Activated naive CD4-positive, alpha-beta T cell (primary cell): ENCODE measurements at places on chromosomes 11 and 22.

DNA sequence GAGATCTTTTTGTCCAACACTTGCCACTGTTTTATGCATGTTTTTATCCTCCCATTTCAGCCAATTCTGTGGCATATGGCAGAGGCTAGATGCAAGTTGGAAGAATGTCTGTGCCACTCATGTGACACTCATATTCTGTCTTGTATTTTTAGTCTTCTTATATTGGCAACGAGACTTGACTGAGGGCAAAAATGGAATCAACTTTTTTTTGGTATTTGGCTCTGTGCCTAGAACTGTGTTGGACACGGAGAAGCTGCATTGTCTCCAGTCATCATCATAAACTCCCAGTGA lies 1.7 kb upstream of the FZD4 start:
- no peak for DNase-seq

GRCh38 chr11:65216830-65217229 lies 35.1 kb downstream of the CAPN1 start:
- no peak for DNase-seq

- no peak for DNase-seq
These were observed 56.6 kb upstream of the SLC22A12 start for GRCh38 chr11:64534391-64534801.

- DNase-seq: no peak
These were observed 1.5 kb downstream of the PANX3 start for GRCh38 chr11:124612567-124613246.

DNA sequence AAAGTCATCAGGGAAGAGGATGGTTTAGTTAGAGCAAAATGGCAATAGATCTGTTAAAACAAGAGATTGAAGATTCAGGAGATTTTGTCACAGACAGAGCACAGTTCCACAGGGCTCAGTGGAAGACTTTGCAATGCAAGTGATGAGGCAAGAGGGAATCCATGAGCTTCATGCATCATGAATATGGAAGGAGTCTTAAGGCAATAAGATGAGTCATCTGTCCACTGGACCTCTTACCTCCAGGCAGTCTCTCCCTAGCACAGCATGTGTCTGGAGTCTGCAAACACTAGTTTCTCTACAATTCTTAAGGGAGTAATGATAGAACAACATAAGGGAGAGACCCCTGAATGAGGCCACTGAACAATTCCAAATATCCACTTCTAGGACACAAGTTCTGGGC lies 245.7 kb downstream of the NXPE2 start:
- no peak for DNase-seq

DNA sequence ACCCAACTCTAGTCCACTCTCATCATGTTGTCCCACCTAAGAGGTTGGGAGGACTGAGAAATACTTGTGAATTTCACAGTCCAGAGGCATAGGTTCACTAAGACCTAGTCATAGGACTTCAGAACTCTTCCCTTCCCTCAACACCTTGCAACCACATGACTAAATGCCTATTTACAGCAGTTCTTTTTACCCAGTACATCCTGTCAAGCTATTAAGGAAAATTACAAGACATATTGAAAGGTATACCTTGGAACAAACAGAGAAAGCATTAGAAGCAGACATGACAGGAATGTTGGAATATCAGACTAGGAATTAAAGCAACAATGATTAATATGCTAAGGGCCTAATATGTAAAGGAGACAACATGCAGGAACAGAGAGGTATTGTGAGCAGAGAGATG lies 563.8 kb upstream of the LRRC4C start:
- no peak for DNase-seq

DNA sequence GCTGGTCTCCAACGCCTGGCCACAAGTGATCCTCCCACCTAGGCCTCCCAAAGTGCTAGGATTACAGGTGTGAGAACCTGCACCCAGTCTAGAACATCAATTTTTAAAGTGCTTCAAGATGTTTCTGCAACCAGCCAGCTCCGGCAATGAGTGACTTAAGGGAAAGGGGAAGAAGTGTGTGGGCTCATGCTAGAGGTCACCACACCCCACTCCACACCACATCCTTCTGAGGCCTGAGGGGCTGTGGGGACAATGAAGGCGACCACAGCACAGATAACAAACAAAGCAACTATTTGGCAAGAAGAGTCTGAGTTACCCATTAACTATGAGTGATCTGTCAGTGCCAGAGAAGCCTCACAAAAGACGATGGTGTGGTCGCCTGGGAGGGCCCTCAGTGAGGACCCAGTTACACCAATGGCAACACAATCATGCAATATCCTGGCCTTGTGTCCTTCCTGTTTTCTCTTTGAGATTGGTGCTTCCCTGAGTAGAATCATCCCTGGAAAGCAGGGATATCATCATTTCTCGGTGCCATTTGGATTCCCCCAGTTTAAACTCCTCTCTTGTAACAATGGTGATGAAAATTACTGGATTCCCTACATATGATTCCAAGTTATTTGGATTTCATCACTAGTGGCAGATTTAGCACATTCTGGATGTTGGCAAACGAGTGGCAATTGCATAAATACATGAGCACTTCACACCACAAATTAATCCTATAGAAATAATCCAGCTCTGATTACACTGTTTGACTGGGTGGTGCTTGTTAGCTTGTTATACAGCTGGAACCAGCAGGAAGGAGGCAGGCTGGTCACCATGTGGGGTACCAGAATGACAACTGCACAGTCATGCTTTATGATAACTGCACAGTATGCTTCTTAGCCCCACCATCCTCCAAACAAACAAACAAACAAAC lies 18.4 kb downstream of the ABTB2 start:
- no peak for DNase-seq

GRCh38 chr22:31253949-31254348 lies 38.3 kb downstream of the PIK3IP1 start:
- no peak for DNase-seq

DNA sequence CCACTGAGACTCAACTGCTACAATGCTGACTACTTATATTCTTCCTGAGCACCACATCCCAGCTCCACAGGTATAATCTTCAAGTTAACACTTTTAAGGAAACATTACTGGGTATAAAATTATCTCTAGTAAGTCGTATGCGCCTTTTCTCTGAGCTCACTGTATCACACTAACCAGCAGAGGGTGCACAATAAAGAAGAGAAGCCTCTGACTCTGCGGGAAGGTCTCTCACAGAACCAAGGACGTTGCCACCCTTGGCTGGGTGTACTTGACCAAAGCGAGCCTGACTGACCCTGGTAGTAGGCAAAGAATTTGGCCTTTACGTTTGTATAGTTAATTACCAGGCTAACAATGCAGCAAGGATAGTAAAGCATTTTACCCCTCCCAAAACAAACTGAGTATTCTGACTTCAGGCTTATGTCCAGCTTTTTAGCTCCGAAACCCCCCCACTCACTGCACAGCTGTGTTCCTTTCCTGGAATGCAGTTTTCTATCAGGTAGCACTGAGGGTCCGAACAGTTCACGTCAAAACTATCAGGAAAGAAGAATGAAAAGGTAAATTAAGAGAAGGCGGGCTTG lies at the start of gene BTBD18:
Gene BTBD18 (minus strand): TSS at position 144 of the 578 bp plus-strand sequence. CDS start 631 bp downstream, outside the sequence.
- DNase-seq: no peak

DNA sequence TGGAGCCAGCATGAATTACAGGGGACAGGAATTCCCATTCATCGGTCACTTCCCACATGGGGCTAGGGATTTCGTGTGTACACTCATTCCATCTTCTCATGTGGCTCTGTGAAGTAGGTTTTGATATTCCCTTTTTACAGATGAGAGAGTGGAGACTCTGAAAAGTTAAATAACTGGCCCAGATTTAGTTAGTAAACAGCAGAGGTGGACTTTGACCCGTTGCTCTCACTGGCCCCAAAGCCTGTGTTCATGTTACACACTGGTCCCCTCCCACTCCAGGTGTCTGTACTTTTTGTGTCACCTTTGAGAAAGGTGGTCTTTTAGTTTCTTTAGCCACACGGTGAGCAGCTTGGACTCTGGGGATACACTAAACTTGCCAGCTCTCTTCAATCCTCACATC lies 108.5 kb downstream of the MICAL2 start:
- DNase-seq: no peak
